Renal cortex interstitium (tissue), 15 donors: ENCODE measurements at places on chromosomes 4 and X. TPM values are rescaled to one million over a fixed set of nuclear protein-coding genes. Genes with fewer than 3 reads are reported as not detected.
A peak's percentile ranks its signal among the peaks of the same experiment; 100 is the strongest.

Gene PAGE5
- polyA plus RNA-seq, result not detected

Gene REPS2
- 17.9 TPM for polyA plus RNA-seq

Gene FAM149A
- 66.7 TPM for polyA plus RNA-seq

Gene UCHL1
- polyA plus RNA-seq, result 99.5 TPM

Gene LRP2BP
- 3.6 TPM for polyA plus RNA-seq

DNA sequence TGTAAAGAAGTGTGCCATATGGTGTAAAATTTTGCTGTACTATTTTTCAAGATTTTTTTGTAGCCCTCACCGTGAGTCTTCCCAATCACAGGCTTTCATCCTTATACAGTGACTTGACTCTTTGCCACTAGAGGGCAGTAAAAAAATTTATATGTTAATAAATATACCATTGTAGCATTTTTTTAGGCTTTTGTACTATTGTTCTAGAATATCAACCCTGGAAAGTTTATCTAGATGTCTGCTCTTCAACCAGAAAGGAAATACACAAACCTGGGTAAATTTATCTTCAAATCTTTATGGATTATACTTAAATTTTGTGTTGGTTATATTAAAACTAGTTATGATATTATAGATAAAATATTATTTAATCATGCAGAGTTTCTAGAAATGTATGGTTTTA lies 235.3 kb downstream of the TENM3 start:
- DNase-seq, result no peak

DNA sequence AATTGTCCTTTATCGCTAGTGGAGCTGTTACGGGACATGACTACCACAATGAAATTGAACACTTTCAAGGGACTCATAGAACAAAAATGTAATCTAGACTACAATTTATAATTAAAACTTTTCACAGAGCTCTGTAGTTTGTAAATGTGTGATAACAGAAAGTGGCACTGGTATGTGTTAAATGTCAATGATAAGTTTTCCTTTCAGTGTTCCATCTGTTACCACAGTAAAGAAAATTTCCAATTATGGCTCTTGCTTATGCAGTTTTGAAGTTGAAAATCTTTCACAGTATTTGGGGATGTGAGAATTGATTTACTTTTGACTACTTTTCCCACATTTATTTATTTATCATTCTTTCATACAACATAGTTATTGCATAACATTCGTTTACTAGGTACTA lies 40.1 kb upstream of the GUCY1A1 start:
- no peak for DNase-seq

DNA sequence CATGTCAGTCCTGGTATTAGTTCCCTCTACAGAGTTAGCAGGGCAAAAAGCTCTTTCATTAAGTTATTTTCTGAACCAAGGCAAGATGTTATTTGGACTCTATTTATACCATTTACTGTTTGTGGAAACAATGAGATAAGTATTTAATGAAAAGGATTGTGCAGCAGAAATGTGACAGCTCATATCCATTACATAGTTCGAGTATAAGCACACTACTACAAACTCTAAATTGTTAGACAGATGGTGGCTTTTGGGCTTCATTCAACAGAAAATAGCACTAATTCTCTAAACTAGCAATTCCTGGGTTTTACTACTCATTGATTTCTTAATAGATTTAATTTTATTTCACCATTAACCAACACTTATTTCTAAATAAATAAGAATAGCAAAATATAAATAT lies 95.2 kb upstream of the ANK2 start:
- no peak for DNase-seq

DNA sequence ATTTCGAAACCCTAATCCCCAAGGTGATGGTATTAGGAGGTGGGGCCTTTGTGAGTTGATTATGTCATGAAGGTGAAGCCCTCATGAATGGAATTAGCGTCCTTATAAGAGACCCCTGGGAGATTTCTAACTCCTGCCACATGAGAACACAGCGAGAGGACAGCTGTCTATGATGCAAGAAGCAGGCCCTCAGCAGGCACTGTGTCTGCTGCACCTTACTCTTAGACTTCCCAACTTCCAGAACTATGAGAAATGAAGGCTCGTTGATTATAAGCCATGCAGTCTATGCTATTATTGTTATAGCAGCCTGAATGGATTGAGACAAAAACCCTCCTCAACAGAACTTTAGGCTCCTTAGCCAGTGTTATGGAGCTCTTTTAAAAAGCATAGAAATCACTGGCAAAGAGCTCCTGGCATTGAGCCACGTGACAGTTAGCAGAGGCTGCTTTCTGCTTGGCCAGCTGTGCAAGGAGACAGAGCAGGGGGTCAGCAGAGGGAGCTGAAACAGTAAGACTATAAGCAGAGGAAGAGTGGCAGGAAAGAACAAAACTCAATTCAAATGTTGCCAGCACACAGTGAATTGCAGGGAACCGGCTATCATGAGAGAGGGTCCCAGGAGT lies 219.2 kb upstream of the FAT1 start:
- peak; percentile 66 for DNase-seq

DNA sequence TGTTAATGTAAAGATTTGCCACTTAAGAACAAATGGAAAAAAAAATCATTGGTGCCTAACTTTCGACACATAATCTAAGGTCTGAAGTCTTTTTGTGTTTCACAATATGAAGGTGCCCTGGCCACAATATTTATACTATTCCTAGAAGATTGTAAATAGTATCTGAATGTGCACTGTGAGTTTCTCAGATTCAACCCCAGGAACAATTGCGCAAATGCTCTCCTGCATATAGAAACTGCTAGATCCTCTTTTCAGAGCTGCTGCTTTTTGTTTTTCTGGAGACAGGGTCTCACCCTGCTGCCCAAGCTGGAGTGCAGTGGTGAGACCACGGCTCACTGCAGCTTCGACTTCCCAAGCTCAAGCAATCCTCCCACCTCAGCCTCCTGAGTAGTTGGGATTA lies 480.1 kb upstream of the FTHL17 start:
- no peak for DNase-seq

DNA sequence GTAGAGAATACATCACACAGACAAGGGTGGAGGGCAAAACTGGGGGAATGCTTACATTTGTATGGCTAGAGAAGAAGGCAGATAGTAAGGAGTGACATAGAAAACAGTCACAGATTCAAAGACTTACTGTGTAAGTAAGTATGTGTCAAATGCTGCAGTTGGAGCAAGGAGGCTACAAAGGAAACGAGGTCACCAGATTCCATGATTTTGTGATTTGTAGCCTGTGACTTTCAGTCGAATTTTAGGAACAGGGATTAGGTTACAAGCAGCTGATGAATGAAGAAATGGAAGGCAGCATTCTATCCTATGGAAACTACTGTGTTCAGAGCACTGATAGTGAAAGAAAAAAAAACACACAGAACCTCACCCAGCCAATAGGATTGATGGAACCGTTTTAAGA lies 407.9 kb downstream of the IL15 start:
- no peak for DNase-seq

DNA sequence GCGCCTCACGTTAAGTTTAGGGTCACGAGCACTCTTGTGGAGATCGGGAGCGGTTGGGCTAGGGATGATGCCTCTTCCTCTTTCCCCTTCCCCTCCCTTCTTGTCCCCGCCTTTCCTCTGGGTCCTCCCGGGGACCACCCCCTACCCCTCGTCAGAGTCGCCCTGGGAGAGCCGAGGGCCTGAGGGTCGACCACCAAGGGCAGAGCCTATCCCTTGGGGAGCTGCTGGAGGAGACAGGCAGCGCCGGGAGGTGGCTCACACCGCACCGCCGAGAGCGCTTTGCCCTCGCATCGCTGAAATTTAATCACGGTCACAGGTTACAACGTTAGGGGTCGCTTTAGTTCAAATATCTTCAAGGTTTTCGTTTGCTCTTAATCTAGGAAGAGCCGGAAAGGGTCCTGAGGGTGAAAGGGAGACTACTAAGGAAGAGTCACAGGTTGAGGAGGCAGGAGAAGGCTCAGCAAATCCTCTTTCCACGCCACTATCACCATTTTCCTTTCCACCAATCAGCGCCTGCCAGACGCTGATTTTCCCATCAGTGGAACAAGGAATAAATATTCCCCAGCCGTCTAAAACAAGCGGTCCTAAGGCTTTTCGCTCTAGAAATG lies 528 bp upstream of the SNCA start:
- no peak for DNase-seq
